ENCODE measurements at places on chromosomes 1 and 21.

GRCh38 chr1:90936061-90936460, 85.8 kb downstream of the ZNF644 start:
- DNase-seq: no peak

- no peak for DNase-seq
These were observed 51.7 kb upstream of the TMEM51 start for GRCh38 chr1:15101801-15102200.

- no peak for DNase-seq
These were observed 381.4 kb upstream of the PROX1 start for GRCh38 chr1:213606252-213606820.

GRCh38 chr1:154405747-154406571, 816 bp downstream of the IL6R start:
- peak; percentile 65 for DNase-seq

DNA sequence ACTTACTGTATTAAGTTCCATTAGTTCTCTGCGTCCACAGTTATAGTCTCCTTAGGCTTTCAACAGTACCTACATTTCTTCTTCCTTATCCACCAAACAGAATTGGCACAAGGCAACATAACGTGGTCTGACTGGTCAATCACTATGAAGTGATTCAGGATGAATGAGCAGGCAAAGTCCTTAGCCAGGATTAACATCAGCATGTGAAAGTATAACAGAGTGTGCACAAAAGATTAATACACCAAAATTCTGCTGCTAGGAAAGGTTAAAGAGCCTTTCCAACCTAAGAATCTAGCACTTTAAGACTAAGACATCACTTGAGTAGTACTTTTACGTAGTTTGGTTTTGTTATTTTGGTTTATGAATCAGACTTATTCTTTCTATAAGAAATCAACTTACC, 15.8 kb downstream of the DEPDC1 start:
- DNase-seq: no peak
